Stimulated activated CD4-positive, alpha-beta T cell treated with anti-CD3 and anti-CD28 coated beads, Interleukin-2, amount 100 ng/mL, for 4 hours (primary cell): ENCODE measurements at places on chromosomes 3 and 15.

DNA sequence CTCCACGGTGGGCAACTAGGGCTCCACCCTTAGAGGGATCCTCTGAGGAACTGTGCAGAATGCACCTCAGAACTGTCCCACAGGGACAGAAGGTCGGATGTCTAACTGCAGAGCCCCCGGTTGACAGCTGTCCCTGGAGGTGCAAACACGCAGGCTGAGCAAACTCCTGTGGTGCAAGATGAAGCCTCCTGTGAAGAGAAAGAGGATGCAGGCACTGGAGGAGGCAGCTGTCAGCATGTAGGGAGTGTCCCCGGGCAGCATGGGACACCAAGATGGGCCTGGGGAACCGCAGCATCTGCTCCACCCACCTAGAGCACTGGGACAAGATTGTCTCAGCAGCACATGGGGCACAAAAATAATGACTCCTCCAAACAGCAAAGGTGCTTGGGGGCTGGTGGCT, 258.9 kb downstream of the ABHD5 start:
- no peak for DNase-seq

DNA sequence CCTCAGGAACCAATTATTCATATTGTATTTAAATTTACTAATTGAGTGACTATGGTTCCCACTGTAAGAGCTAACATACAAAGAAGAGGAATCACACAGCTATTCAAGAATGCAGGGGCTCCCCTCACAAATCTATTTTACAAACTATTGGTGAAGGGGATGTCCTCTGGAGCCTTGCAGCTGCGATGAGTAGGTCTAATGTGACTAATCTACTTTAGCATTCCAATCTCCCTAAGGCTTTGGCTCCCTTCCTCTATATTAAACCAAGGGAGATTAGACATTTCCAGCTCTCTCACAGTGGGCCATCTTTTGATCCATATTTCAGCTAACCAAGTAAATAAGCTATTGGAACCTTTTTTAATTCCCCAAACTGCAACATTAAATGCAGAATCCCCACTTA, 514.2 kb upstream of the BCHE start:
- DNase-seq = no peak

DNA sequence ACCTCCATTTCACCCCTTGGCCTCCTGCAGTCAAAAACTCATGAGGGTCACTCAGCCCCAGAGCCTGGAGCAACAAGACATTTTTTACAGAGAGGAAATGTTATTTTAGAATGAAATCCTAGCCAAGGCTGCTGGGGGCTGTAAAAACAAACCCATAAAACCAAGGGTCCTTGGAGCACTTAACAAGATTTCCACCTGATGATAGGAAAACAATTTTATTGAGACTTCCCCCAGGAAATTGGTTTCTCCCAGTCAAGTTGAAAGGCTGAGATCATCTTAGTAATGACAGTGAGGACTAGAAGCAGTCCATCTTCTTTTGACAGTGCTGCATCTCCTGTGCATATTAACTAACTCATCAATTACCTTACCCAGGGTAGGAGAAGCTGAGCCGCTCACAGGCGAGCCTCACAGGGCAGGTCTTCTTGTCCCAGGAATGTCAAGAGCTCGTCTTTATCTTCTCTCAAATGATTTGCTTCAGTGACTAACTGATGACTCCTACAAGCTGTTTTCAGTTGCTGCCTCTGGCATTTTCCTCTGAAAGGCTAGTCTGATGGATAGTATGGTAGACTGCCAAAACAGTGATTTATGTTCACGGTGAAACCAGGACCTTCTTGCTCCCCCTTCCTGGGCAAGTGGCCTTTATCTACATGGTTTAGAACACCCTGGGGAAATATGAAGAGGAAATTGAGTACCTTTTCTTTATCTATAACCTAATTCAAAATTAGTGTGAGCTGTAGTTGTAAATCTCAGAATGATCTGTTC, 34.6 kb upstream of the AEN start:
- DNase-seq = no peak

DNA sequence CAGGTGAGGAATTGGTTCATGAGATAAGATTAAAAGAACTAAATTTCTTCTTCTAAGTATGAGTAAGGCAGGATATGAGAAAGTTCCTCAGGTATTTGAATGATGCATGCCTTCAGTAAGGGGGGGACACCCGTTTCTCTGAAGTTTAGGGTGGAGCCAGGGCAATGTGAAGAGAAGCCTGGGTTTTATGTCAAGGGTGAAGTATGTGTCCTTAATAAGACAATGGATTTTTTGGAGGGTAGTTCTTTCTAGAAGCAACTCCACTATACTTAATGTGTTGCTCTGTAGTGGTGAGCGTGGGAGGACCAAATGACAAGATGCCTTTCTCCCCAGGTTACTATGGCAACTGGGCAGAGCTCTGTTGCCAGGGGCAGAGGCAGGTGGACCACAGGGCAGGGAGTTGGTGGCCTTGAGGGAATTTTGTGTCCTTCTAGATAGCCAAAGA, 44.0 kb downstream of the PHLDB2 start:
- DNase-seq = no peak

DNA sequence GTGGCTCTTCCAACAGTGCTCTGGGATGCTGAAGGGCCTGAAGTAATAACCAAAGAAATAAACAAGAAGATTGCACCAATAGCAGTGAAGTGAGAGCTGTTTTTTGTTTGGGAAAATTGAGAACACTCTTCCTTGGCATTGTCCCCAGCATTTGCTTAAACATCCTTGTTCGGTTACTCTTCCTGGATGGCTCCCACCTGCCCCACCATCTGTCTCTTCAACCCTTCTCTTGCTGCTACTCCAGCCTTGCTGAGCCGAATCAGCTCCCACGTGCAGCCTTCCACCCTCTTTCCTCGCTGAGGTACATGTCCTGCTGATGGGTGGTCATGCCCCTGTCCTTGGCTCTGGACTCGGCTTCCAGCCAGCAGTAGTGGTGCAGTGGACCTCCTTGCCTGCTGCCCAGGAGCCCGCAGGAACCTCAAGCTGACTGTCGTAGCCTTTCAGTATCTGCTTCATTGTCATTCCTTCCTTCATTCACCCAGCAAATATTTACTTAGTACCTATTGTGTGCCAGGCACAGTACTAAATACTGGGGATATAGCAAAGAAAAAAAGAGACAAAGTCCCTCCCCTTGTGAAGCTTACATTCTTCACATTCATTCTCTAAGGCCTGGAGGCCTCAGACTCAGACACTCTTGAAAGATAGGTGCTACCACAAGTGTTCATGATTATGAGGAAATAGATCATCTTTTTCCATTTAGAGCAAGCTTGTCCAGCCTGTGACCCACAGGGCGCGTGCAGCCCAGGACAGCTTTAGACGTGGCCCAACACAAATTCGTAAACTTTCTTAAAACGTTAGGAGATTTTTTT, 17.1 kb upstream of the VILL start:
- DNase-seq = no peak
